ENCODE measurements at places on chromosomes 7 and 10.

DNA sequence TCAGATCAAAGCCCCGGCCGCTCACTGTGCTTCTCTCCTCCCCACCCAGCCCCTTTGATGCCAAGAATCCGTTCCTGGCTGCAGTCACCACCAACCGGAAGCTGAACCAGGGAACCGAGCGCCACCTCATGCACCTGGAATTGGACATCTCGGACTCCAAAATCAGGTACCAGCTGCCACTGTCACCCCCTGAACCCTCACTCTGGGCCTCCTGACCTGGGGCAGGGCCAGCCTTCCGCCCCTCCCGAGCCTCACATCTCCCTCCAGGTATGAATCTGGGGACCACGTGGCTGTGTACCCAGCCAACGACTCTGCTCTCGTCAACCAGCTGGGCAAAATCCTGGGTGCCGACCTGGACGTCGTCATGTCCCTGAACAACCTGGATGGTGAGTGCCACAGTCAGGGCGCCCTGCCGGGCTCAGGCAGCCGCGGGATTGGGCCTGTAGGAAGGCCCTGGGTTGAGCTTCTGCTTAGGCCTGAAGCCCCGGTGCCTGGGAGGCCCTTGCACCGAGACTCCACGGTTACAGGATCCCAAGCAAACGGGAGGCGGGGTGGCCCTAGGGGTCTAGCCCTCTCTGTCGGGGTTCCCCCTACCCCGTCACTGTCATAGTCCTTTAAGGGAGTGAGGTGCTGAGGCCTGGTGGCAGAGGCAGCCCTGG, 10.8 kb downstream of the TMEM120A start:
- DNase-seq = no peak

DNA sequence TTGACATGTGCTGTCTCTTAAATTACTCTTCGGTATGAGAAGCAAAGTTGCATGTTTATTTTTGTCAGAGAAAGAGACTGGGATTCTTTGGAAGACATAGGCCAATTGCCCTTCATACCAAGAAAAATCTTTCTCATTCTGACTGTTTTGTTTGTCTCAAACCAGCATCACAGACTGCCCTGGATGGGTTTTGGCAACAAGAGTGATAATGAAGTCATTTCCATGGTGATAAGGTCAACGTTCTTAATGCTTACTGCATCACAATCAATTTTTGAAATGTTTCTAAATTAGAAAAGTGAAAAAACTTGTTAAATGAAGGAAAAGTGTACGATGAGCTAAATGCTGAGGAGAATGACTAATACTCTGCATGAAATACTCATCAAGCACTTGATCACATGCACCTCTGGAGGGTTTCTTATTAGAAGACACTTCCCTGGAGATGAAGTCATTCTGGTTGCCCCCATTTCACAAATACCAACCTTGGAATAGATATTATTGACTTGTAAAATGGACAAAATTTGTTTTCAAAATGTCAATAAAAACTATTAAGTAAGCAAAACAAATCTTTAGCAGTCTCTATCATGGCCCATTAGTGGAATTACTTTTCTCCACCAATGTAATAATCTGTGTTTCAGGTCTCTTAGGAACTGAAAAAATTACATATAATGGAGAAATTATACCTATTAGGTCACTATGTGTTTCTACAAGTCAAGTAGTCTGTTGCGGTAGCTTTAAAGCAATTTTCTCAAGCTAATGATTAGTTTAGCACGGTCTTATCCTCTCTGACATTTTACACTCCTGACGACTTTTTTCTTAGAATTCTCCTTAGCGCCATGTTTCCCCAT, 19.9 kb upstream of the SEC61G start:
- no peak for DNase-seq

DNA sequence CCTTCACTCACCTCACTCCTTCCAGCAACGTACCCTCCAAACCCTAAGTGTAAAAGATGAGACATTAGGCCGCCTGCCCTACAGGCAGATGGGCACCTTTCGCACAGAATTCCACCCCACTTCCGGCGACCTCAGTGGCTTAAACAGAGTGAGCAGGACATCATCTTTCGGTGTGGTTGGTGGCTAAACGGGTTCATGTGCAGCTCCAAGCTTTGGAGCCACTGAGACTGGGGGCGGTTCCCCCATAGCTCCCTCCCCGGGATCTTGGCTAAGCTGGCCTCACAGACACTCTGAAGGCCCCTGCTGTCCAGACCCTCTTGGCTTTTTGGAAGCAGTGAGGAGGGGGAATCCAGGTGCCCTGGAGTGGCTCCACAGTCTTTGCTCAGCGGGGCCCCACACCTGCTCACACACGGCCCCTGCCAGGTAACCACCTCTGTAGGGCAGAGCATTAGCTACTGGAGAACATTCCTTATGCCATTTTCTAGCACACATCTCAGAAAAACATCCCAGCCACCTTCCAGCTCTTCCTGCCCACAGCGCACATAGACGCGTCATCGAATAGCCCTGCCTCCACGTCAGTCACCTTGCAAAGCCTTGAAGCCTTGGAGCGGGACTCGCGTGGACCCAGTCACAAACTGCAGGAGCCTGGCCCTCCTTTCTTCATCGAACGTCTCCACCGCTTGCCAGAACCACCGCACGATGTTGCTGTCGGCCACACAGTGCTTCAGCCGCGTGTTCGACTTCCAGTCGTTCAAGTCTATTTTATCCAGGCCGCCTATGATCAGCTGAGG, 108.8 kb downstream of the SMURF1 start:
- DNase-seq = no peak

DNA sequence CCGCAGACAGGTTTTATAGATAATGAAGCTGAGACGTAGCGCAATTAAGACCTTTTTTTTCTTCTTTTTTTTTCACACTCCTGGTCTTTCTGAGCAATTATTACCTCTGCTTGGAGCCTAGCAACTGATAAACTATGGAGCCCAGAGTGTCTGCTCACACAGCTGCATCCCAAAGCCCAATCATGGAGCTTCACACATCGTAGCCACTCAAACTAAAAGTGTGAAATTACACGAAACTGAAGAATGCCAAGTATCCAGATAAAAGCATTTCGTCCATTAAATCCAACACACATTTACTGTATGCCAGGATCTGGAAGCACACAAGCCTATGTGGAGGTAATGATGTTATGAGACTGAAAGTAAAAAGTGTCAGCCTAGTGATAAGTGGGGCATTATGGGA, 97.6 kb downstream of the NRP1 start:
- DNase-seq = no peak

DNA sequence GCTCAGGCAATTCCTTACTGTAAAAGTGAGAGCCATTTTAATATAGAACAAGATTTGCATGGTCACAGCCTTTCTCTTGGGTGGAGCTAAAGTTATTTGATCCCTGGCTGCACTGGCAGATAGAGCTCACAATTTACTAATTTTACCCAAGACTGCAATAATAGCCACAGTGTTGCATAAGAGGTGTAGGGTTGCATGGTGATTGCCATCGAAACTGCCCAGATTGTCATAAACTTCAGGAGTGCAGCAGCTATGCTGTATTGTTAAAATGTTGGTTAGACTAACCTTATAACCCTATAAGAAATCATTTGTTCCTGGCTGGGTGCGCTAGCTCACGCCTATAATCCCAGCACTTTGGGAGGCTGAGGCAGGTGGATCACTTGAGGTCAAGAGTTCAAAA, 50.0 kb downstream of the VCL start:
- DNase-seq = no peak

- no peak for DNase-seq
Observed at GRCh38 chr7:112981966-112982365, 104.7 kb downstream of the GPR85 start.

- DNase-seq = no peak
Observed at GRCh38 chr10:117419159-117419558, 43.9 kb upstream of the PDZD8 start.

DNA sequence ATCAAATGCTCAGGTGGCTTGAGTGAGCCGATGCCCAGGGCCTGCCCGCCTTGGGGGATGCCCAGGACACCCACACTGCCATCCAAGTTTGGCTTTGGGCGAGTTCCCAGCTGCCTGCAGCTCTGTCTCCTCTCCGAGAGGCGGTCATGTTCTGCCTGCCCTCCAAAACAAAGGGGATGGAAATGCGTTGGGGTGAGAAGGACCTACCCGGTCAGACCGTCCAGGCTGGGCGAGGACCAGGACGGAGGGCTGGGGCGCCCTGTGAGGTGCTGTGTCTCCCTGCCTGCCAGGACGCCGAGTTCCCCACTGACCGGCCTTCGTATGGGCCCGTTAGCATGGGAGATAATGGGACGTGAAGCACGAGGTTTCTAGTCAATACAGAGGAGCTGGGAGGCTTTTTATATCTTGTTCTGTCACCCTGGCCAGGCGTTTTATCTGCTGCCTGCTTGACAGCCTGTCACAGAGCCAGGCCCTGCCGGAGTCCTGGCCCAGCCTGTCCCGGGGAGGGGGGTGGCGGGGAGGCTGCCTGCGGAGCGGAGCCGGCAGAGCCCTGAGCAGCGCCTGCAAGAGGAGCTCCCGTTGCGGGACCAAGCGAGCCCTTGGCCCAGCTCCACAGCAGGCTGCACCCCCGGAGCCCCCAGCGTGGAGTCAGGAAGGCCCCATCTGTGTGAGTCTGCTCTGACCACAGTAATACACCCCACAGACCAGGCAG, 22.0 kb upstream of the ELFN1 start:
- peak; percentile 59 for DNase-seq

DNA sequence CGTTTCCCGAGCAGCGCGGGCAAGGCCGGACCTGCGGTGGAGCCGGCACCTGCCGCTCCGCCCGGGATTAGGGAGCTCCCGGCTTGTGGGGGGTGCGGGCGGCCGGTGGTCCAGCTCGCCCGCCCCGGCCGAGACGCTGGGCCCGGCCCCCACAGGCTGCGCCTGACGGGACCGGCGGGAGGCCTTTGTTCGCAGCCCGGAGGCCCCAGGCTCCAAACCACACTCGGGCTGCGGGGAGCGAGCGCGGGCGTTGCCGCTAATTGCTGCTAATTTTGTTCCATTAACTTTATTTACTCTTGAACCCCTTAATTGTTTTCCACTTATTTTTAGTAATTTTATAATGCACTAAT, 9.6 kb downstream of the UNCX start:
- no peak for DNase-seq

DNA sequence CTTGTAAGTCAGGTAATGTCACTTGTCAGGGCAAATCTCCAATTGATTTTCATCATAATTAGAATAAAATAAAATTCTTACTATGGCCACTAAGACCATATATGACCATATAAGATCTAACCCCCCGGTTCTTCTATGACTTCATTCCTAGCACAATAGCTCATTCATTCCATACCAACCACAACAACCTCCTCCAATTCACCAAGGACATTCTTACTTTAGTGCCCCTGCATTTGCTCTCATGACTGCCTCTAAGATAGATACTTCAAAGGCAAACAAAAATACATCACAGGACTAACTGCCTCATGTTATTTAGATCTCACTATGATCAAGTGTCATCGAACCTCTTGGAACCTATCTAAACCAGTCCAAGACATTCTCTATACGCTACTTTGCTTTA, 90.8 kb downstream of the SNX13 start:
- no peak for DNase-seq

GRCh38 chr10:79162861-79163665, 94.3 kb downstream of the ZMIZ1 start:
- peak; percentile 48 for DNase-seq

DNA sequence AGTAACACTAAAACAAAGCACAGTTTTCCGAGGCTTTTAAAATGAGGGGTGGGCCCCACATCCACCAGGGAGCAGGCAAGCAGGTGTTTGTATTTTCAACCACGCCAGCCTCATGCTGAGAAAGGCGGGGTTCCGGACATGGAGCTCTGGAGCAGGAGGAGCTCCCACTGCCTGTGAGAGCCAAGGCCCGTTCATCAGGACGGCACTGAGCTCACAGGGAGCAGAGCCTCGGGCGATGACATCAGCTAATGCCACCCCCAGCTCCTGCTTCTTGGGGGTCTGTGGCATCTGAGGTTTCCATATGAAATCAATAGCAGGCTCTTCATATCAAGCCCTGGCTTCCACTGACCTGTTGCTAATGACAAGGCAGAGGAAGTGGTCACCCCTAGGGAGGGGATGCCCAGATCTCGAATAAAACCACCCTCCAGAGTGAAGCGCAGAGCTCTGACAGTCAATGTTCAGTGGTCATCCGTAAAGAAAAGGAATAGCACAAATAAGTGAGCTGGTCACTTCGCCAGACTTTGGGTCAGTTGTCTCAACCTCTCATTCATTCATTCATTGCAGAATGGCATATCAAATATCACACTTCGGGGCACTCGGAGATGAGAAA, 89.1 kb downstream of the TNS3 start:
- DNase-seq = no peak

DNA sequence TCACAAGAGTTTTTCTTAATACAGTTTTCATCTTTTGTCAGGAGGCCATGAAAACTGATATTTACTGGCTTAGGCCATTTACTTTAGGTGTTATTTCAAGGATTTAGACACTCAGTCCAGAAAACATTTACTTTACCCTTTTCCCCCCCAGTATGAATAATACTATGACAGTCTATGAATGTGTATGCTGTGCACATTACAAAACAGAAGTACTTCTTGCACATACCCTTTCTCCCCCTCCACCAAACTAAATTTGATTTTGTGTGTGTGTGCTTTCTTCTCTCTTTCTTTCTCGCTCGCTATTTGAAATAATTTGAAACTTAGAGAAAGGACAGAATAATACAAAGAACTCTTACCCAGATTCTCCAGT, 41.3 kb downstream of the RBM33 start:
- no peak for DNase-seq

DNA sequence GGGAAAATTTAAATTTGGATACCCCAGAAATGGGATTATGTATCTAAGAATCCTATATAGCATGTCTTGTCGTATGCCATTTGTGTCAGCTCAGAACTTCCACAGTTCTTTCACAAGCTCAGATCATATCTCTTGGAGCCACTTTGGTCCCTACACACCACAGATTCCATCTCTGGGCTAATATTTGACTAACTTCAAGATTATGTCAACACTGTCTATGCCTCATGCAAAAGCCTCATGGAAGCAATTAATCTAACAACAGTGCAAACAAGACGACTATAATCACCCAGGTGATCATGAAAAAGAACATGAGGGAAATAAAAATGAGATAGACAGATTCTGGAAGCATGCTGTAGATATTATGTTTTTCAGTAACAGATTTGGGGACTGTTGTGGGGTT, 189.1 kb downstream of the LRRTM3 start:
- DNase-seq = no peak

DNA sequence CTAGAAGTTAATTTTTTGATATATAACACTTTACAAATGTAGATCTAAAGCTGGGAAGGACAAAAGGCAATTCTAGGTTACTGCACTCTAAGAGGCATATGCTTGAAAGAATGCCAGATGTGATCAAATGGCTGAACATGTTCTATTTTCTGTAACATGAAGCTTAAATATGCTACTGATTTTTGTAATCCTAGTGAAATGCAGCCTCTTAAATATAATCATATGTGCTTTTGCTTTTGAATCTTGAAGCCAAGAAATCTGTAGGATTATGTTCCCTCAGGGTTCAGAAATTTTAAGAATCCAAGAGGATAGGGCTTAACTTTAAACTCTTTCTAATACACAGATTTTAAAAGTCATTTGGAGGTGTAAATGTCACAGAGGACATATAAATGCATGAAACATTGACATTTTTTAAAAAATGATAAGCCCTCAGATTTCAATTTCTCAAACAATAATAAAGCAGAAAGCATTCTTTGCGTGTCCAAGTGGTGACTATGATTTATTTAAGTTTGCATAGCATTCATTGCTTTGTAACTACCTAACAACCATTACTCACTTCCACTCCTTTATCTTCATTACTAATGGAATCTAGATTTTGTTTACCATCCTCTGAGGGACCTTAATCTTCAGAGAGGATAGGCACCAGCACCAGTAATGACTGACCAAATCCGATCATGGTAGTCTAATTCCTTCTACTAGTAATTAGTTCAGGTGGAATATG, 170.4 kb downstream of the MAGI2 start:
- DNase-seq = no peak
